Stimulated activated CD8-positive, alpha-beta memory T cell treated with anti-CD3 and anti-CD28 coated beads, Interleukin-4, amount 100 ng/mL, for 4 hours (primary cell): ENCODE measurements at places on chromosomes 7 and 10.

DNA sequence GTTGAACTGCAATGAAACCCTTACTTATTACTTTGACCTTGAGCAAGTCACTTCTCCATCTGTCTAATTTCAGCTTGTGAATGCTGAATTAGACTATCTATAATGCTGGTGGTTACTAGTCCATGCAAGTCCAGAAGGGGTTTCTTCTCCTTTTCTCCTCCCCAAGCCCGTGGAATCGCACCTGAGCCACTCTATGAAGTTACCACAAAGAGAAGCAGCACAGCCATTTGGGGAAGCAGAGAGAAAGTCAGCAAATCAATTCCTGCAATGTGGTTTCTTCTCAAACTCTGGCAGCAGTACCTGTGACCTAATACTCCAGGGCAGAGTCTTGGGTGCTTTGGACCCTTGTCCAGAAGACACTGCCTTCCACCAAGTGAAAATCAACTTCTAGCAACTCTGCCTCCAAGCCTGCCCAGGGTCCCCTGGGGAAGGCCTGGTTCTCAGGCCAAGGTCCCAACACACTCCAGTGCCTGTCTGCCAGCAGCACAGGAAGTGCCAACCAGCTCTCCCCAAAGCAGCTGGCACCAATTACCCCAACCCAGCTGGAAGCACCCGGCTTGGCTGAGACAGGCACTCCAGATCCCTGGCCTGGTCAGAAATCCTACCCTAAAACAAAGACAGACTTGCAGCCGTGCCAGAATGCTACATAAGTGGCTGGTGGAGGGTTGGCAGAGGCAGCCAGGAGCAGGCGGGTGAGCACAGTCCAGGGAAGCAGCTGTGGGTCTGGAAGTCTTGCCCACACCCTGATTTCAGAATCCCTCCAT is 200.3 kb downstream of the LSM5 start:
- no peak for DNase-seq

DNA sequence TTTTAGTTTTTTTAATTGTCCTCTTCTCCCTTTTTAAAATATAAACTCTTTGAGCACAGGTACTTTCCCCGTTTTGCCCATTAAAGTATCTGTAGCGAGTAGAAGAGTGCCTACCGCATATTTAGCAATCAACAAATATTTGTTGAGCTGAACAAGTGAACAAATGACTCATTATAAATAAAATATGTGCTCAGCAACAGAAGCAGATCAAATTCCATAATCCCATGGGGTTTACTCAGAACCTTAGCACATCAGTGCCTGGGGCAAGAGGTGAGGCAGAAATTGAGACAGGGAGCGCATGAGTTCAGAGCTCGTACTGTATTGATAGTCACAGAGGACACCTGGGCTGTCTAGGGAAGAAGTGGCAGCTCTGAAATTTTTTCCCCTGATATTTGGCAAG is 161.0 kb downstream of the SEM1 start:
- DNase-seq: no peak

DNA sequence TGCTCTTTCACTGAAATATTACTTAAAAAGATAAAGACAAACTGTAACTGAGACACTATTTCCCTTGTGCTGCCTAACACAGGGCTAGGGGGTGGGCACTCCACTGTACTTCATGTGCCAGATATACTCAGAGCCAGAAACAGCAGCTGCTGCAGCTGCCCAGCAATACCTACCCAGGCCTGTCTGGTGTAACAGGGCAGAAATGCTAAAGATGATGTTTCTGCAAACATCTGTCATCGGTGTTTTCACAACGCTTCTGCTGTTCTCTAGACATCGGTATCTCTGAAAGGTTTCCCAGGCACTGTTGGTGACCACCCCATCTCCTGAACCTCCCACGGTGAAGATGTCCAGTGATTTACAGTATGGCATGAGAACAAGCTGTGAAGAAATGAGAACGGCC is 42.7 kb downstream of the LAMB1 start:
- DNase-seq: no peak

- DNase-seq: no peak
Measured at GRCh38 chr10:89256340-89256739, 4.8 kb upstream of the LIPA start.

- no peak for DNase-seq
Measured at GRCh38 chr7:21169667-21170580, 258.0 kb upstream of the SP4 start.

DNA sequence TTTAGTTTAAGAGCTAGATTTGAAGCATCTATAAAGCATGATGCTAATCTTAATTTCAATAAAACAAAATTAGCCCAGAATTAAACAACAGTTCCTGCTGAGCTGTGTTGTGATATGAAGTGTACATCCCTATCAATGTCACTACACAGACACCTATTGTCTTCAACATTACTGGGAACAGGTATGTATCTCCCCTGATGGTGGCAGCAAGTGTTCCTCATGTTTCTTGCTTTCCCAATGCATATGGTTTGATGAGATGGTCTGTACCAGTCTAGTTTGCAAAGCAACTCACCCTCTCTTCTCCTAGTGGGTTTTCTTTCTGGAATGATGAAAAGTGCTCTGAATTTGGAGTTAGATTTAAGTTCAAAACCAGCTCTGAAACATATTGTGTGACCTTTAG is 38.1 kb downstream of the TSPAN12 start:
- DNase-seq: no peak

- no peak for DNase-seq
Measured at GRCh38 chr10:77027576-77027975, 610.0 kb downstream of the KCNMA1 start.

GRCh38 chr10:33509231-33509831 is 174.9 kb upstream of the NRP1 start:
- DNase-seq: no peak

DNA sequence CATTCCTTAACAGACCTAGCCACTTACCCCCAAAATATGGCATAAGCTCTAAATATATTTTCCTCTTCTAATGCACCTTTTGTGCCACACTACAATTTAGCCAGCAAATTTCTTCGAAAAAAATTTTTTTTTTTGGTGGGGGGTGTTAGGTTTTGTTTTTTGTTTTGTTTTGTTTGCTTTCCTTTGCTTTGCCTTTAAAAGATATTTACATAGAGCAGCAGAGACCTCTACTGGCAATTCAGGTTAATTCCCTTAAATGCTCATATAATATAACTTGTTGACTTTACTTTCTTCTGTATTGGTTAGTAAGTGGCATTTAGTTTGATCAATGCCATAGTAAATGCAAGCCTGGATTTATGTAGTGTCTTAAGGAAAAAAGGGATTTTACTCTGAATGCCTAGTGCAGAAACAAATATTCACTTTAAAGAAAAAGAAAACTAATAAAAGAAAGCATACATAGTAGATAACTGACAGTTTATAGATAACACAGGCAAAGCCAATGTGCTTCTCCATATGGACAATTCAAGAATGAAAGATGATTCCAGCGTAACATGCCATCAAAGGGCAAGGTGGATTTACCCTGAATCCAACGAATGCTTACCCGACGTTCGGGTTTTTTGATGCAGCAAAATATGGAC is 1250.6 kb downstream of the GATA3 start:
- no peak for DNase-seq

DNA sequence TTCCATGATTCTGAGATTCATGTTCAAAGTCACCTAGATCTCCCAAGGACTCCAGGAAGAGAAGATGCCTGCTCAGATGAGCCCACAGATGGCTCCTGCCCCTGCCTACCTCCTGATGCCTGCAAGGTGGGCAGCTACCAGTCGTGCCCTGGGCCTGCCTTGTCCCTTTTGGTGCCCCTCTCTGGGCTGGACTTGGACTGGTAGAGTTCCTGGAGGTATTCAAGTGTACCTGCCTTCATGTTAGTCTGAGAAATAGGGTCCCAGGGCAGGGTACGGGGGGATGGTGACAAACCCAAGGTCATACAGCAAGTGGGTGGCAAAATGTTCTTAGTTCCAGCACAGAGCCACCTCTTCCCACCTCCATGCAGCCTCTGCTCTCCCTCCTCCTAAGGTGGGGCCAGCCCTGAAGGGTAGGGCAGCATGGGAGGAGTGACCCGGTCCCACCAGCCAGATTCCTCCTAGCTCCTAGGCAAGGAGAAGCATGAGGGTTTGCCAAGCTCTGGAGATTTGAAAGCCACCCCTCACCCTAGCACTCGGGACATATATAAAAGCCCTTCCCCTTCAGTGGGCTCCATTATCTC is 80.8 kb upstream of the UNC5B start:
- no peak for DNase-seq

DNA sequence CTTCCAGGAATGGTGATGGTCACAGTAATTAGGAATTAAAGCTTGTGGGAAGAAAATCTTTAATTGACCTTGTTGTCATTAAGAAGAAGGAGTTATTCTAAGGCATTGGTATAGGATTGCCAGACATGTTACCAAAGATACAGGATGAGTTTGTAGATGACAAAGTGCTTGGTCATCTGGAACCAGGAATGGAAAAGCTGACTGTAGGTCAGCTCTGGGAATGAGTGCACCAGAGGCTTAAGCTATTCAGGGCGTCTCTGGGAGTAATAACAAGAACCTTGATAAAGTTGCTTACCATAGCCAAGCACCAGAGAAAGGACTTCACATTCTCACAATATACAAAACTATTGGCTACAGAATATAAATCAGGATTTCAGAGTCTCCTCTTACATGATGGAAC is 89.0 kb downstream of the PHTF2 start:
- no peak for DNase-seq

- no peak for DNase-seq
Measured at GRCh38 chr7:146138926-146139325, 22.3 kb downstream of the CNTNAP2 start.

DNA sequence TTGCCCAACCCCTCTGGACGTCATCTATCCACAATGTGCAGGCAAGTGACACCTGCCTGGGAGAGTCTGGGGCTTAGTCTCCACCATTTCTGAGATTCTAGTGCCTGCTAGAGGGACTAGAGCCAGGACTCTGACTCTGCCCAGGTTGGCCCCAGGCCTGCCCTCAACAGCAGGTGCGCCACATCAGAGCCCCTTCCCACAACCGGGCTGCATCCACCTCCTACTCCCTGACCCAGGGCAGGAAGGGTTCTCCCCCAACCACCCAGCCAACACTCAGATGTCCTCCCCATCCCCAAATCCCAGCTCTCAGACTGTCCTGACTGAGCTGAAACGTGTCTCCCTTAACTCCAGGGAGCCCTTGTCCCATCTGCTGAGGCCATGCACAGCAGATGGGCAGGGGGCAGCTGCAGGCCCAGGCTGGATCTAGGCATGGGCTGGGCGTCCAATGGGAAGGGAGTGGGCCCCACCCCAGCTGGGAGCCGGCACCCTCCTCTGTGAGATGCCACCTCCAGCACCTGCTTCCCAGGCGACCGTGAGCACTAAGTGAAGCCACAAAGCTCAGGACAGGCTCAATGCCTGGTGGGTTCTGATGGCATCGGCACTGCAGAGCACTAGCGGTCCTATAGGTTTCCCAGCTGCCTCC is 49.2 kb downstream of the RASGEF1A start:
- no peak for DNase-seq

GRCh38 chr7:83864551-83864950 is 215.6 kb upstream of the SEMA3E start:
- DNase-seq: no peak

DNA sequence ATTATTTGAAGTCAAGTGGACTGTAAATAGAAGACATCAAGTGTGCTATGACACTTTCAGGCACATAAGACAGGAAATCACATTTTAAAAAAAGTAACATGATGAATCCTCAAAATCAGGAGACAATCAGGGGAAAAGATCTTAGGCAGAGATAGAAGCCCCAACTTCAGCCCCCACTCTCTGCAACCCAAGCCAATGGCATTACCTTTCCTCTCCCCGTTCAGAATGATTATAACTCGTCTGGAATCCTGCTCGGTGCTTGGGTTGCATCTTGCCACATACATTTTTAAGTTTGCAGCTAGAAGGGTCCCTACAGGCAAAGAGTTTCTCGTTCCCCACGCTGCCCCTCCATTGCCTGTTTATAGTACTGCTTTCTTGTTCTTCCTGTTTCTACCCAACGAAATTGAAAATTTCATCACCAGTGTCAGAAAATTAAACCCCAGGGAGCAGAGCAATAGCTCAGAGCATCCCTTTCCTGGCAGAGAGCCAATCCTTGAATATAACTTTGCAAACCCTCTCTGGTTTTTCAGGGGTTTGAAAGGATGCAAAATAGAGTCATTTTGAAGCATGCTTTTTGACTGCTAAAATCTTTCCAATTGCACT is 260.5 kb upstream of the AOAH start:
- no peak for DNase-seq

DNA sequence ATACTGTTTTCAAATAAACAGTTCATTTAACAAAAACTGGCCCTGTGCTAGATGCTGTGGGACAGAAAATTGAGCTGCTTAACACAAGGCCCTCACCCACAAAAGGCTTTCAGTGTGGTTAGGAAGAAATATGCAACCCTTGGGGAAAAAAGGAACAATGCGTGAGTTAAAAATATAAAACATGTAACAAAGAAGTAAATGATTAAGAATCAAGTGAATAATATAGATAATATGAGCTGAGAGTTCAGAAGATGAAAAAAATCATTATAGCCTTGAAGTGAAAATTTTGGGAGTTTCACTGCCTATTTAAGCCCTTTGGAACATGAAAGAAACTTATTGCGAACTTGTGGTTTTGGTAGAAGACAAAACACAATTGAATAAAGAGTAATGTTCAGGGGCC is 495.4 kb downstream of the GFRA1 start:
- DNase-seq: no peak

- DNase-seq: no peak
Measured at GRCh38 chr7:154817224-154817896, 185.6 kb downstream of the PAXIP1 start.

GRCh38 chr7:91345449-91345848 is 81.2 kb downstream of the FZD1 start:
- no peak for DNase-seq

DNA sequence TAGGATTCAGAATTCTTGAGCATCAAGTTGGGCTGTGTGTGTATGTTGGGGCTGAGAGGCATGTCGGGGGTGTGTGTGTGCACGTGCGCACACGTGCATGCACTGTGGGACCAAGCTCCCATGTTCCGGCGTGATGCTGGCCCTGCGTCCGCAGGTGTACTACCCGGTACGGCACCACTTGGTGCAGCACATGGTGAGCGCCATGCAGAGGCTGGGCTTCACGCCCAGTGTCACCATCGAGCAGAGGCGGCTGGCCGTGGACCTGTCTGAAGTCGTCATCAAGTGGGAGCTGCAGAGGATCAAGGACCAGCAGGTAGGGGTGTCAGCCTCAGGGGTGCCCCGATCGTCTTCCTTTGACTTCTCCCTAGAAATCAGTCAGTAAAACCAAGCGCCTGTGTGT is 77.7 kb downstream of the TRRAP start:
- no peak for DNase-seq

DNA sequence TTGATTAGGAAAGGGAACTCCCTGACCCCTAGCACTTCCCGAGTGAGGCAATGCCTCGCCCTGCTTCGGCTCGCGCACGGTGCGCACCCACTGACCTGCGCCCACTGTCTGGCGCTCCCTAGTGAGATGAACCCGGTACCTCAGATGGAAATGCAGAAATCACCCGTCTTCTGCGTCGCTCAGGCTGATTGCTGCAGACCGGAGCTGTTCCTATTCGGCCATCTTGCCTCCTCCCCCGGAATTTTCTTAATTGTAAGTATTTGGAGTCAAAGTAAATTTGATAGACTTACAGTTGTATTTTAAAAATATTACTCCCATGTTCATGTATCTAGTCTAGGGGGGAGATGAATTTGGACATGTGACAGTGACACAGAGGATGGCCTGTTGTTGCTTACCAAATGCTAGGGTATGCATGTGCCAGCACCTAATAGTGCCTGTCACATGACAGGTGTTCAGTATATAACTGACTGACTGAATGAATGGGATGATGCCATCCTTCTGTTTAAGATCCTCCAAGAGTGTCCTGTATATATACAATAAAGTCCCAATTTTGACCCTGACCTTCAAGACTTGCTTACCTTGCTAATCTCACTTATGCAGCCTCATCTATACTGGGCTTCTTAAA is 42.0 kb upstream of the ICA1 start:
- DNase-seq: no peak
